ENCODE measurements at places on chromosomes 7 and 10. TPM values are rescaled to one million over a fixed set of nuclear protein-coding genes. Genes with fewer than 3 reads are reported as not detected.

The PRKAR2B gene
- total RNA-seq = 10.1 TPM

GRCh38 chr7:36653663-36654355 lies 70.5 kb downstream of the AOAH start:
- no peak for DNase-seq

The MET gene
- total RNA-seq = 0.58 TPM

DNA sequence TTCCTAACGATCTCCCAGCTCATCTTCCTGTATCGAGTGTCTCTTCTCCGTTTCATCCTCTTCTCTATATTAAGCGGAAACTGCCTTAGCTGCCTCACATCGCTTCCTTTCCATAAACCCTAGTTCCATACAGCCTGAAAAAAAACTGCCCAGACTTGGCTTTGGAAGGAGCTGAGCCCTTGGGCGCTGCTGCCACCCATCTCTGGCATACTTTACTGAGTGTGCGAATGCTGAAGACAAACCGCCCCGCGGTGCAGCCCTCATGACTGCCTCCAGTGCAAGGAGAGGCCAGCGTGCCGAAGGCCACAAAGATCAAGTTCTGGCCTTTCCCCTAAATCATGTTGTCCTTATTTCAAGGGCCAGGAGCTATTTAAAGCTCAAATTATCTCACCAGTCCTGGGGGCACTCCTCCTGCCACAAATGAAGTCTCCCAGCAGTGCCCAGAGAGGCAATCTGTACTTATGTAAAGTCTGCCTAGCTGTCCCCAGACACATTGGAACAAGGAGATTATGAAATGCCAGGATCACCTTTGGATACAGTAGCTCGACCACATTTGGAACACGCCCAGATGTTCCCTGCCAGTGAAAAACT lies 25.2 kb downstream of the YWHAG start:
- DNase-seq = peak; percentile 61

- no peak for DNase-seq
These were observed 113.1 kb downstream of the LRRC4 start for GRCh38 chr7:127918130-127918529.

The VPS37D gene
- not detected for total RNA-seq

GRCh38 chr7:32071466-32072091 lies 1.4 kb upstream of the PDE1C start:
- no peak for DNase-seq

- DNase-seq = peak; percentile 74
These were observed 102.0 kb upstream of the STEAP1B start for GRCh38 chr7:22601812-22602565.

GRCh38 chr7:149529136-149529718 lies 31.6 kb upstream of the ZNF746 start:
- DNase-seq = no peak

The NSMCE4A gene
- 125 TPM for total RNA-seq

DNA sequence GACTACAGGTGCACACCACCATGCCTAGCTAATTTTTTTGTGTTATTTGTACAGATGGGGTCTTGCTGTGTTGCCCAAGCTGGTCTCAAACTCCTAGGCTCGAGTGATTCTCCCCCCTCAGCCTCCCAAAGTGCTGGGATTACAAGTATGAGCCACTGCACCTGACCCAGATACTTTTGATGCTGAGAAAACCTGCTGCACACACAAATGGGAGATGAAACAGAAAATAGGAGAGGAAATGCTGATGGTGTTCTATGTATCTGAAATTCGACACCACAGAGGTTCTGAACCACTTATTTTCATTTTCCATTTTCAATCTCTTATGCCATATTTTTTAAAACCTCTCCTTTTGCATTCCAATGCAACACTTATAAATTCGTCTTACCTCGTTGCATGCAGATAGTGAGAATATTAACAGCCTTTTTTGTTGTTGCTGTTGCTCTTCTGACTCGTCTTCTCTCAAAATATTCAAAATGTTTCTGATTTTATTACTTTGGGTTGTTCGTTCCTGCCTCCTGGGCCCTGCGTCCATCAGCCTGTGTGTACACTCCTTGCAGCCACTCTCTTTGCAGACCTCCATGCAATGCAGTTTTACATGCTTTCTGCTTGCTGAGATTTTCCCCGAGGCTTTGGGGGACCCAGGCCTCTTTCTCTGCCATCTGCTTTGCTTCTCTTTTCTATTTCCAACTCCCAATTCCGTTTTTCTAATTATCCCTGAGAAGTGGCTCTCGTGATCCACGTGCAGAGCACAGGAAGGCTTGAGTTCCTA lies 556.1 kb downstream of the GALNT17 start:
- no peak for DNase-seq

DNA sequence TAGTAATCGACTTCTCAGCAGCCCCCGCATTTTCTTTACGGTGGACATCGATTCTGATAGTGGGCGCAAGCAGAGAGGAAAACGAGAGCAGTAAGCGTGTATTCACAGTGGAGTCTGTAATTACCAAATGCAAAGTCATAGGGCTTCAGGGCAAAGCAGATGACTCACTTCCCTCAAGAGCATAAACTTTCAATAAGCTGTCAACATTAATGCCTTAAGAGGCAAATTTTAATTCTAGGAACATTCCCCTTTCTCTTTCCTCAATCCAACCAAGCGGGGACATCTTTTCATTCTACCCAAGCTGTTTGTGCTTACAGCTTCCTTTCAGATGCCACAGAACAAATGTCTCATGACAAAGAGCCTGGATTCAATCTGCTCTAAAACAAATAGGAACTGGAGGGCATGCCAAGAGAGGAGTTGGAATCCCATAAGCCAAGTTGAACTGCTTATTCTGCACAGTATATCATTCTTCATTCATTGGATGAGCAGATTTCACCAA lies 48.6 kb downstream of the MALSU1 start:
- no peak for DNase-seq

- peak; percentile 56 for DNase-seq
These were observed 5.1 kb downstream of the SHH start for GRCh38 chr7:155807065-155807671.

DNA sequence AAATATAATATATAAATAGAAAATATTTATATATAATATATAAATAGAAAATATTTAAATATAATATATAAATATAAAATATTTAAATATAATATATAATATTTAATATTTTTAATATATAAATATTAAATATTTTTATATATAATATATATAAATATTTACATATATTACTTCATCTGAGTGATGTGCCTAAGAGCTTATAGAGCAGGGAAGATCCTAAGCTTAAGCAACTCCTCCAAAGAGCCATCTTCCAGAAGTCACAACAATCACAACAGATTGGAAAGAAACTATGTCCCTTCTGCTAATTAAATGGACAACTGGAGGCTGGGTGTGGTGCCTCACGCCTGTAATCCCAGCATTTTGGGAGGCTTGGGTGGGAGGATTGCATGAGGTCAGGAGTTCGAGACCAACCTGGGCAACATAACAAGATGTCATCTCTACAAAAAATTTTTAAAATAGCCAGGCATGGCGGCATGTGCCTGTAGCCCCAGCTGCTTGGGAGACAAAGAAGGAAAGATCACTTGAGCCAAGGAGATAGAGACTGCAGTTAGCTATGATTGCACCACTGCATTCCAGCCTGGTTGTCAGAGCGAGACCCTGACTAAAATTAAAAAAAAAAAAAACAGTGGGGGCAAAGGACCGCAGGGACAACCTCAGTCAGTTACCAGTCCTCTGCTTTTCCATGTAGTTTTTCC lies 198.7 kb downstream of the SKIDA1 start:
- DNase-seq = no peak

GRCh38 chr10:87596351-87596750 lies 63.3 kb upstream of the PAPSS2 start:
- no peak for DNase-seq

- no peak for DNase-seq
These were observed 11.2 kb downstream of the RPA3 start for GRCh38 chr7:7707246-7707645.

DNA sequence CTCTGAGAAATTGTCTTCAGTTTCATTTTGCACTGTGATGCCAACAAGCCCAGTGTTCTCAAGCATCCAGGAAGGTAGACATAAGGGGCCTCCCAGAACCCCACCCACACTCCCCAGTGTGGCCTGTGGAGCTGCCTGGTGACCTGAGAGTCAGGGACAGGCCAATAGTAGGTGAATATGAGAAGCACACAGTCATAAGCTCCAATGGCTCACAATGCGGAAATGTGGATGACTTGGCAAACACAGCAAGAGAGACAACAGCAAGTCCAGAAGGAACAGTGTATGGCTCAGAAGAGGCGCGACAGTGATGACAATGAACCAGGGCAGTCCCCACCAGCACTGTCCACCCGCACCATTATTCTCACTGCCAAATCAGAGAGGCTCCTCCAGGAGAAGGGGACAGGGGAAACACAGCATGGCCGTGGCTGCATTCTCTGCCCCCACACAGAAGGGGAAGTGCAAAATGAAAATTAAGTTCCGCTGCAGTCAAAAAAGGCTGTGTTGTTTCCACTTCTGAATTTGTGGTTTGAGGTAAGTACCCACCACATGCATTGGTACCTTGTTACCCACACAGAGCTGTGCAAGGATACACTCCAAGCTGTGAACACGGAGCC lies 419.8 kb downstream of the GRID1 start:
- DNase-seq = no peak

DNA sequence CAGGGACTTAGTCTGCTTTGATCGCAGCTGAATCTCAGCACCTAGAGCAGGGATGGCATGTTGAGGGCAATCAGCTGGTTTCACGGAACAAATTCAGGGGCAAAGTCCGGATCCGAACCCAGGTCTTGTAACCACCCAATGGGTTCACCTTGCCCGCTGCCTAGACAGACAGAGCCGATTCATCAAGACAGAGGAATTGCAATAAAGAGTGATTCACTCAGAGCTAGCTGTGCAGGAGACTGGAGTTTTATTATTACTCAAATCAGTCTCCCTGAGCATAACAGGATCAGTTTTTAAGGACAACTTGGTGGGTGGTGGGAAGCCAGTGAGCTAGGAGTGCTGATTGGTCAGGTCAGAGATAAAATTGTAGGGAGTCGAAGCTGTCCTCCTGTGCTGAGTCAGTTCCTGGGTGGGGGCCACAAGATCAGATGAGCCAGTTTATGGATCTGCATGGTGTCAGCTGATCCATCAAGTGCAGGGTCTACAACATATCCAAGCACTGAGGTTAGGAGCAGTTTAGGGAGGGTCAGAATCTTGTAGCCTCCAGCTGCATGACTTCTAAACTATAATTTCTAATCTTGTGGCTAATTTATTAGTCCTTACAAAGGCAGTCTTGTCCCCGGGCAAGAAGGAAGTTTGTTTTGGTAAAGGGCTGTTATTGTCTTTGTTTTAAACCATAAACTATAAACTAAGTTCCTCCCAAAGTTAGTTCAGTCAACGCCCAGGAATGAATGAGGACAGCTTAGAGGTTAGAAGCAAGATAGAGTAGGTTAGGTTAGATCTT lies 43.5 kb upstream of the CHST3 start:
- no peak for DNase-seq

DNA sequence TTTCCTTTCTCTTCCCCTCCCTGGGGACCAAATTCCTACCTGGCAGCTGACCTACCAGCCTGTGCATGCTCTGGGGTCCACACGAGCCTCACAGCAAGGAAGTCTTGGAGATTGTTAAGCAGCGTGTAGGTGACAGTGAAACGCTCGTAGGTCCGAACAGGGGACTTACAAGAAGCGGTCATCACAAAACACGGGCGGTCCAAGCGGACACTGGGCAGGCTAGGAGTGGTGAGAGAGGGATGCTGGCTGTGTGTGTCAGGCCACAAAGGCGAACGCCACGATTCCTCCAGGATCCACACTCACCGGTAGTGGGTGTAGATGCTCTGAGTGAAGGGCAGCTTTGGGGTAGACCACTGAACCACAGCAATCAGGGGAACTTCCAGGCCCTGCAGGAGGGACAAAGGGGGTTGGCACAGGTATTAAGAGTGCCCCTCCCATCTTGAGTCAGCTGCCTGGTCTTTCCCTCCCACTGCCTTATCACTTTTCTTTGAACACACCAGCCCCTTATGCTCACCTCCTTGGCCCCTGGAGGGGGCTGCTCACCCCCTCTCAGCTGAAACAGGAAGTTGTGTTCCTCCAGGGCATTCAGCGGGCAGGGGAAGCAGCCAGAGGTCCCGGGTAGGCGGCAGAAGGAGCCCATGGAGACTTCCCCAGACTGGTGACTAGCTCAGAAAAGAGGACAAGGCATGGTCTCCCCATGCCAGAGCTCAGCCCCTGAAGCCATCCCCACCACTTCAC lies 2.0 kb downstream of the TRAPPC14 start:
- peak; percentile 53 for DNase-seq

GRCh38 chr10:68301790-68302502 lies 29.9 kb upstream of the HNRNPH3 start:
- DNase-seq = no peak

GRCh38 chr7:91915401-91916050 lies 25.1 kb upstream of the AKAP9 start:
- DNase-seq = no peak

The AKR1C8 gene
- total RNA-seq = not detected

DNA sequence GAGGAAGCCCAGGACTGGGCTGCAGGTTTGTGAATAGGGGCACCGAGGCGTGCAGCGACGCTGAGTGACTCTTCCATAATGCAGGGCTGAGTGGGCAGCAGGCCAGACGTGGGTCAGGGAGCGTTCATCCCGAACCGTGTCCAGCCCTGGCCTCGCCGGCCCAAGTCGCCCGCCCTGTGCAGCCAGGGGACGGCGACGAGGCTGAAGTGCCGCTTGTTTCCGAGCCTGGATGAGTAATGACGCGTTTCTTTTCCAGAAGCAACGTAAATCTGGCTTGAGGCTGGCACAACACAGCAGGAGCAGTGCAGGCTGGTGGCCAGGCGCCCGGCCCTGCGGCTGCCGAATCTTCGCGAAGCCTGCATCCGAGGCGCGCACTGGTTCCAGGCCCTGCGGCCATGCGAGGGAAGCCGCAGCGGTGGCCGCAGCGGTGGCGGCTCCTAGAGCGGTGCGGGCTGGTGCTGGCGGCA lies 74.0 kb upstream of the SEC61G start:
- no peak for DNase-seq

DNA sequence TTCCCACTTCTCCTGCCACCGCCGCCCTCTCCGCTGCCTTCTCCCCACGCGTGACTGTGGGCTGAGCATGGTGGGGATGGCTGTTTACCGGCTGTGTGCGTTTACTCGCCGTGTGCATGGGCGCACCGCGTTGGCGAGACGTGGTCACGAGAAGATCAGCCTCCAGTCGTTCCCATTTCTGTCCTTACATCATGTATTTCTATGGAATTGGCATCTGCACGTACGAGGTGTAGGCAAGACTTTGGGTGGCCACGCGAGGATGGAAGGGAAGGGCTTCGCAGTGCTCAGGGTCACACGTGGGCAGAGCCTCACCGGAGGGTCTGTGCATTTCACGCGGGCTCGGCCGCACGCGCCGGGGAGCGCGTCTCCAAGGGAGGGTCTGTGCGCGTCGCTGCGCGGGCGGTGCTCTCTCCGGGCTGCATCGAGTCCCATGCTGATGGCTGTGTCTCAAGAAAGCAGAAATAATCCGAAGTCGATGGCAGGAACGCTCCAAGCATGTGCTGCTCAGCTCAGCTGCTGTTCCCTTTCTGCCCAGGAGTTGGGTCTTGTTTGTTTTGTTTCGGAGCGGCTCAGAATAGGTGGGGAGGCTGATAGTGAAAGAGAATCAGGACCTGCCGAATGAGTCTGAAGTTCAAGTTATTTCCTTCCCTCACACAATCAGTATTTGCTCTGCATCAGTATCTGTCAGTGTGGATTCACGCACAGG lies 973 bp downstream of the CAMK1D start:
- DNase-seq = peak; percentile 77

- DNase-seq = peak; percentile 47
These were observed 6.9 kb upstream of the UBE2H start for GRCh38 chr7:129959471-129960203.

The EGR2 gene
- total RNA-seq = 0.73 TPM

The NRG3 gene
- not detected for total RNA-seq

The PLXNA4 gene
- 2.0 TPM for total RNA-seq

All from stomach (tissue), 19 donors.